ENCODE measurements at places on chromosomes 13 and 19. TPM values are rescaled to one million over a fixed set of nuclear protein-coding genes. Genes with fewer than 3 reads are reported as not detected.

Gene PTGIR
- 6.9 TPM for total RNA-seq

Gene OVOL3
- total RNA-seq, result not detected

Gene SIGLECL1
- total RNA-seq, result not detected

Gene TEX101
- total RNA-seq, result not detected

- H3K36me3 ChIP-seq, result no peaks in the 10 kb centered on the region
- DNase-seq, result no peak
- H3K4me3 ChIP-seq, result peak overlapping the region; percentile 25
- H3K4me1 ChIP-seq, result peaks cover 3% of the 10 kb centered on the region
- no peaks in the 10 kb centered on the region for H3K27me3 ChIP-seq
These were observed 1.3 kb downstream of the KLK6 start for GRCh38 chr19:50967929-50968715.

GRCh38 chr13:35500144-35500543 lies 23.7 kb upstream of the MAB21L1 start:
- H3K27ac ChIP-seq, result no peak overlapping the region
- DNase-seq, result no peak
- no peaks in the 10 kb centered on the region for H3K36me3 ChIP-seq
- H3K27me3 ChIP-seq, result no peaks in the 10 kb centered on the region

GRCh38 chr19:1944088-1944915 lies 3.3 kb downstream of the CSNK1G2 start:
- no peaks in the 10 kb centered on the region for H3K36me3 ChIP-seq
- no peak overlapping the region for H3K27ac ChIP-seq
- H3K4me1 ChIP-seq, result peaks cover 15% of the 10 kb centered on the region
- no peaks in the 10 kb centered on the region for H3K27me3 ChIP-seq

DNA sequence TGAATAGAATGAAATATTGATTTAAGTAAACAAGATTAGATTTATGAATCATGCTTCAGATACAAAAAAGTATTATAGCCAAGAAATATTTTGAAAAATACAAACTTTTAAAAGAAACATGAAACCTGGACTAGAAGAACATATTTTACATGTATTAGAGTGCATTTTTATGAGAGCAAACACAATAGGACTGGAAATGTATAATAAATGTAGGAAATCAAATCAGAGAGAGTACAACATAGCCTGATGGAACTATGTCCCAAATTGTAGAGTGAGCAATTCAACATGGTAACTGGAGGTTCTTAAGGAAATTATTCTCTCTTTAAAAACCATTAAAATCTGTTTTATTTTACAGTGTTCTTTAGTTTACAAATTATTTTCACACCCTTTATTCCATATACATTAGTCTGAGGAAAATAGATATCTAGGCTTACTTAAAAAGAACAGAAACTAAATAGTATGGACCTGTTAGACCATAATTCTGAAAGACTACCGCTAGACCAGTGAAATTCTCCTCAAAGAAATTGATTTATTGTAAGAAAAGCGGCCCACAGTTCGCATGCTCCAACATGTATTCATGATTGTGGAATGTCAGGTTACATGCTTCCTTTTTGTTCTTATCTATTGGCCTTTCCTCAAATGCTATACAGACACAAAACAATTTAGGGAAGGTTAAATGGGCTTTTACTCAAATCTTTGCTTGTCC lies 1526.5 kb upstream of the SLC10A2 start:
- H3K27me3 ChIP-seq, result no peaks in the 10 kb centered on the region
- H3K36me3 ChIP-seq, result no peaks in the 10 kb centered on the region
- H3K4me1 ChIP-seq, result no peaks in the 10 kb centered on the region

GRCh38 chr13:109657395-109657794 lies 129.0 kb downstream of the IRS2 start:
- no peaks in the 10 kb centered on the region for H3K36me3 ChIP-seq
- H3K27ac ChIP-seq, result no peak overlapping the region
- no peaks in the 10 kb centered on the region for H3K4me1 ChIP-seq
- no peak overlapping the region for H3K4me3 ChIP-seq
- no peaks in the 10 kb centered on the region for H3K27me3 ChIP-seq
- no peak for DNase-seq

DNA sequence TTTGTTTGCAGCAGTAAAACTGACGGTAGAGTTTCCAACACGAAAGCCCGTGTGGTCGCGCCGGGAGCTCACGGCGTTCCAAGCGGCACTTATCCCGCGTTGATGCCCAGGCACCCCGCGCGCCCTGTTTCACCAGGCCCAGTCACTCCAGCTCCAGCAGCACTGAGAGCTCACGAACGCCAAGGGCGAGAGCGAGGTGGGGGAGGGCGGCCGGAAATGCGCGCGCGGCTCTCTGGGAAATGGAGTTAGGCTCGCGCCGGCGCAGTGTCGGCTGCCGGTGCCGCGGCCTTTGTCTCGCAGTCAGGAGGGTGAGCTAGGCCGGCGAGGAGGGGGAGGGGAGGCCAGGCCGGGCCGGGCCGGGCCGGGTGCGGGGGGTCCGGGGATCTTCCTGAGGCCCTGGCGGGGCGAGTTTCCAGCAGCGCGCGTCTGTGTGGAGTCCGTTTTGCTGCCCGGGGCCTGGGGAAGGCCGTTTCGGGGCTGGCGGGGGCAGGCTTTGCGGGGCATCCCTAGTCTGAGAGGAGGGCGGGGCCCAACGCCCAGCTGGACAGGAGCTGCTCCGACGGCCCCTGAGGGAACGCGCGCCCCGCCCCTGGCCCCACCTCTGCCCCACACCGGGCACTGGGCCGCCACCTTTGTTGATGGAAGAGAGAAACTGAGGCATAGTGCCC lies at the start of gene ZNF135:
Gene ZNF135, plus strand, starts transcription at position 280 of the 668 bp plus-strand sequence. CDS start 721 bp downstream, outside the sequence.
- H3K36me3 ChIP-seq, result no peaks in the 10 kb centered on the region
- H3K4me3 ChIP-seq, result peak within 1 kb of the TSS; percentile 47
- H3K27me3 ChIP-seq, result no peaks in the 10 kb centered on the region

DNA sequence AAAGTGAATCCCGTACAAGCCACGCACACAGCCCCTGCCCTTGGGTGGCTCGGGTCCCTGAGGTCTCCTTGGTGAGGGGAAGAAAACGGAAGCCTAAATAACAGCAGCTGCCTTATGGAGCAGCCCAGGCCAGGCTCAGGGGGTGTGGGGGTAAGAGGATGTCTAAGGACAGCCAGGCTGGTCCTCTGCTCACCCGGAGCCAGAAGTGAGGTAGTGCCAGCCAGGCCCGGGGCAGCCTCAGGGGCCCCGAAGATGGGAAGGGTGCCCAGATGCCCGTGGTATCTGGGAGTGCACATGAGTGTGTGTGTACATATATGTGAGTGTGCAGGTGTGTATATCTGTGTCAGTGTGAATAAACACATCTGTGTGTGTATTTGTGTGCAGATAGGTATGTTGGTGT lies 38.4 kb upstream of the PEPD start:
- H3K4me3 ChIP-seq, result no peak overlapping the region
- H3K27me3 ChIP-seq, result no peaks in the 10 kb centered on the region
- DNase-seq, result no peak
- no peaks in the 10 kb centered on the region for H3K4me1 ChIP-seq
- H3K36me3 ChIP-seq, result peaks cover 5% of the 10 kb centered on the region
- H3K27ac ChIP-seq, result no peak overlapping the region

DNA sequence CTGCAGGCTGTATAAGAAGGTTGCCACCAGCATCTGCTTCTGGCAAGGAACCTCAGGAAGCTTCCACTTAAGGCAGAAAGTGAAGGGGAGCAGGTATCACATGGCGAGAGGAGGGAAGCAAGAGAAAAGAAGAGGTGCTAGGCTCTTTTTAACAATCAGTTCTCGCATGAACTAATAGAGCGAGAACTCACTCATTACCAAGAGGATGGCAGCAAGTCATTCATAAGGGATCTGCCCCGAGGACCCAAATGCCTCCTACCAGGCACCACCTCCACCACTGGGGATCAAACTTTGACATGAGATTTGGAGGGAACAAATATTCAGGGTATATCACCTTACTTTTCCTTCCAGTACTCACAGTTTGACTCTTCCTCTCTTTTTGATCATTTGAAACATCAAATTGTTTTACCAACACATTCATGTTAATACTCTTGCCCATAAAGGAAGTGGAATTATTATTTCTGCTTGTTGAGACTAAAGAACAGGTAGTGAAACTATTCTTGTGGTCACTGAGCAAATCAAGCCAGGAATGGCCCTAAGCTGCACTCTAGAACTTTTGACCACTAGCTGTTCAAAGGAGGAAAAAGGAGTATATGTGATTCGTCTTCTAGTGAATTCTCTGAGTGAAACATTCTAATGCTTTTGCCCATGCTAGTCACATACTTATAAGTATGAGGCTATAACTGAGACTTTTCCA lies 45.0 kb downstream of the LACC1 start:
- DNase-seq, result no peak
- H3K4me3 ChIP-seq, result no peak overlapping the region
- no peaks in the 10 kb centered on the region for H3K27me3 ChIP-seq
- no peaks in the 10 kb centered on the region for H3K36me3 ChIP-seq
- no peaks in the 10 kb centered on the region for H3K4me1 ChIP-seq
- H3K27ac ChIP-seq, result no peak overlapping the region

GRCh38 chr13:48738311-48738710 lies 84.6 kb downstream of the CYSLTR2 start:
- no peak overlapping the region for H3K27ac ChIP-seq
- no peaks in the 10 kb centered on the region for H3K36me3 ChIP-seq
- no peaks in the 10 kb centered on the region for H3K27me3 ChIP-seq

DNA sequence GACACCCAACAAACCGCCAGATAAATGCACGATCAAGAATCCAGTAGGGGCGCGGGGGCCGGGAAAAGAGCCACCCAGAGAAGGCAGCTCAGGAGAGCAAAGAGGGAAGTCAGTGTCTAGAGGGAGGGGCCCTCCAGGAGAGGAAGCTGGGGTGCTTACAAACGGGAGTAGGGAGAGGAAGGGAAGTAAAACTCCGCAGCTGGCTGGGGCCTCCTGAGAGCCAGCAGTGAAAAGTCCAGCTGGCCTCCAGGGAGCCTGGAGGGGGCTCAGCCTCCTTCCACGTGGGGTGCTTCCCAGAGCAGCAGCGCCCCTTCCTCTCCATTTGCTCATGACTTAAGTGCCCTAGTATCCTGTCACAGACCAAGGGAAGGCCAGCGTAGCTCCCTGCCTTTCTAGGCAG lies 51.8 kb downstream of the TMED1 start:
- H3K4me1 ChIP-seq, result no peaks in the 10 kb centered on the region
- no peaks in the 10 kb centered on the region for H3K27me3 ChIP-seq

GRCh38 chr19:19434483-19435045 lies 29.1 kb downstream of the GATAD2A start:
- H3K36me3 ChIP-seq, result no peaks in the 10 kb centered on the region
- H3K27ac ChIP-seq, result peak overlapping the region; percentile 20
- no peaks in the 10 kb centered on the region for H3K4me1 ChIP-seq
- no peak overlapping the region for H3K4me3 ChIP-seq

GRCh38 chr13:34000955-34001354 lies 183.0 kb downstream of the RFC3 start:
- no peaks in the 10 kb centered on the region for H3K27me3 ChIP-seq
- no peak for DNase-seq
- H3K36me3 ChIP-seq, result no peaks in the 10 kb centered on the region
- H3K4me3 ChIP-seq, result no peak overlapping the region
- H3K27ac ChIP-seq, result no peak overlapping the region
- no peaks in the 10 kb centered on the region for H3K4me1 ChIP-seq

DNA sequence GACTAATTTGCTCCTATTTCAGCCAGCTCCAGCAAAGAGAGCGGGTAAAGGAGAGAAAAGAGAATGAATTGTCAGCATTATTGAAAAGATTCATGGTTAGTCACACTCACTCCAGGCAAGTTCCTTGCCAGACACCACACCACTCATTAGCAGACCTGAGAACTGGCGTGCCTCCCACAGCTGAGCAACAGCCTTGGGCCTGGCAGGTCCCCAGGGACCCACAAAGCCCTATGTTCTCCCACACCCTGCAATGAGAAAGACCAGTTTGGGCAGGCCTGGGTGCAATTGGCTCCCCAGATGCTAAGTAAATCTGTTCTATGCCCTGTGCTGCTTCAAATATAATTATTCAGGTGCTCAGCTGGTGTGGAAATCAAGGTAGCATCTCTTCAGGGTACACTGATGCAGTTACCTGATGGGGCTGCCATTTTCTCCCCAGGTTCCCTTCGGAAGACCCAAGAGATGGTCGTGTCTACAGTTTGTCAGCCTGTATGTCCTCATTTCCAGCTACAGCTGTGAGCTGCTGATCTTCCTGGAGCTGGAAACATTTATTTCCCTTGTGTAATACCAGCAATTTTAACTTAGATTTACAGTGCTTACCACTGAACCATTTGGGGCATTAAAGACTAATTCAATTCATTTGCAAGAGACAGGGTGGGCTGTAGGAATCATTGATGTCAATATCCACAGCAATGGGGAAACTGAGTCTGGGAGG lies 405.0 kb downstream of the COG6 start:
- no peaks in the 10 kb centered on the region for H3K27me3 ChIP-seq
- peak overlapping the region; percentile 68 for H3K27ac ChIP-seq
- DNase-seq, result no peak
- peaks cover 12% of the 10 kb centered on the region for H3K4me1 ChIP-seq
- H3K36me3 ChIP-seq, result no peaks in the 10 kb centered on the region

DNA sequence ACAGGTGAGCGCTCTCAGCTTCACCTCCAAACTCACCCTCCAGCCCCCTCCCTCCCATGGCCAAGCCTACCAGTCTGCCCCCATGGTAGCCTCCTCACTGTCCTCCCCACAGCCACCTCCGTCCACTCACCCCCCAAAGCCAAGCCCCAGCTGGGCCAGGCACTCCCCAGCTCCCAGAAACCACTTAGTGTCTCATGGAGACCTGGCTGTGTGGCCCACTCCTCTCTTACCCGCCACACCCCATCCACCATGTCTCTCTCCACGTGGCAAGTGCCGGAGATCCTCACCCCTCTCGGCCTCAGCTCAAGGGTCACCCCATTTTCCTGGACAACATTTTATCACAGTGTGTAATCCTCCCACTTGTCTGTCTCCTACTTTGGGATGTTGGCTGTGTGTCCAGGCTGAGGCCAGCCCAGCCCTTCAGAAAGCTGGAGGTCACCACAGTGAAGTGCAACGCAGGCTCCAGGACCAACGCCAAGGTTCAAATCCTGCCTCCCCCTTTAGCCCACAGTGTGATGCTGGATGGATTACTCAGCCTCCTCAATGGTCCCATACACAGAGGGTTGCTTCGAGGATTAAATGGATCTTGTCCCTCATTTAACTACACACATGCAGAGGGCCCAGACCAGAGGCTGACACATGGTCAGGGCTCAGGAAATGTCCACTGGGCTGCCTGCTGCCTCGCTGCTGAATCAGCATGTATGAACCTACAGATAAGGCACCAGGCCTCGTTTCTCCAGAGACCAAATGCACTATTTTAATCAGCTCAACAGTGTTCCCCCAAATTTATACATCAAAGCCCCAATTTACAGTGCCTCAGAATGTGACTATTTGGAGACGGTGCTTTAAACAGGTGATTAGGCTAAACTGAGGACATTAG lies 71.3 kb downstream of the CEBPG start:
- no peaks in the 10 kb centered on the region for H3K27me3 ChIP-seq
- no peaks in the 10 kb centered on the region for H3K36me3 ChIP-seq
- peak; percentile 39 for DNase-seq
- H3K4me1 ChIP-seq, result no peaks in the 10 kb centered on the region
- H3K27ac ChIP-seq, result no peak overlapping the region
